T-helper 1 cell (primary cell): ENCODE measurements at places on chromosomes 3 and 15.

DNA sequence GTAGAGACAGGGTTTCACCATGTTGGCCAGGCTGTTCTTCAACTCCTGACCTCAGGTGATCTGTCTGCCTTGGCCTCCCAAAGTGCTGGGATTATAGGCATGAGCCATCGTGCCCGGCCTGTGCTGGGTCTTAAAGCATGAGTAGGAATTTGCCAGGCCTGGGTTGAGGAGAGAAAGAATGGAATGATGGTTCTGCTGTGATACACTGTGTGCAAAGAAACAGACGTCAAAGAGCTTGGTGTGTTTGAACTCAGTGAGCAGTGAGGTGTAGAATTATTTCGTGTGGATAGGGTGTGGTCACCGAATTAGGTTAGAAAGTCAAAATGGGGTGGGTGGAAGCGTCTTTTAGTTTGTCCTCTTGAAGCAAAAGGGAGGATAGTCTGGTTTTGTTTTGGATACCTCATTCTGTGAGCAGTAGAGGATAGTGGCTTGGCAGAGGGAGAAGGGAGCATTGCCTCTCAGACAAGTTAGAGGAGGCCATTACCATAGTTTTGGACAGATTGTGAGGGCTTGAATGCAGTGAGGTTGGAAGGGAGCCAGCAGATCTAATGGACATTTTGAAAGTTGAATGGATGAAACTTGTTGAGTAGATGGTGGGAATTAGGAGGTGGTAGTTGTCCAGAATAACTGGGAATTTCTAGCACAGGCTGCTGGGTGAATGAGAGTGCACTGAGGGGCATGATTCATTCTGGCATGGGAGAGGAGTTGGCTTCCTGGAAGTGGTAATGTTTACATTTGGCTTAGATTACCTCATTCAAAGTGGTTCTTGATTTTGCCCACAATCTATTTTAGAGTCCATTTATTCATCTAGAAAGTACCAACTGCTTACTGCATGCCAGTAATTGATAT is 27.2 kb downstream of the AKAP13 start:
- DNase-seq, result peak; percentile 51

DNA sequence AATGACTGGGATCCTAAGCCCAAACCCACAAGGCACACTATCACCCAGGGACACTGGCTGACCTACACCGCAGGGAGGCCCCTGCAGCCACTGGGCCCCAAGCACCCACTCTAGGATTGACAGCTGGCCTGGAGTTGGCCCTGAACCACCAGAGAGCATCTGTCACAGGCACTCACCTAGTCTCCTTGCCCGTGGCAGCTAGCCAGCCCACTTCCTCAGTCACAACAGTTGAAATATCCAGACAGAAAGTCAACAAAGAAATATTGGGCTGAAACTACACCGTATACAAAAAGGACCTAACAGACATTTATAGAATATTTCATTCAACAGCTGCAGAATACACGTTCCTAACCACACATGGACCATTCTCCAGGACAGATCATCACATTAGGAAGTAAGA is 5.2 kb upstream of the SPINK8 start:
- DNase-seq, result no peak

DNA sequence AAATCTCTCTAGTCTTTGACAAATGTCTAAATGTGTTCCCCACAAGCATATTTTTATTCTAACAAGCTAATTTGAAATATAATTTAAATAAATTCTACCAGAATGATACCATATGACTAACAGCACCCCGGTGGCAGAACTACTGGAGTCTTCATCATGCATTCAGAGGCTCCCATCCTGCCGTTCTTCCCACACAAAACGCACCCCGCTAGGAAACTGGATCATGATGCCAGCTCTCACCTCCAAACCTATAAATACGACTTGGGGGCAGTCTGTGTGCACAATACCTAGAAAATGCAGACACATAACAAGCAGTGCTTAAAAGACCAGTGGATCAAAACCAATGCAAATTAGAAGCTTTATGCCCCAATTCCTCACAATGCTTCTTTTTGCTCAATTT is 8.5 kb downstream of the HOMER2 start:
- no peak for DNase-seq

GRCh38 chr3:182713743-182714517 is 79.4 kb upstream of the ATP11B start:
- DNase-seq, result no peak

DNA sequence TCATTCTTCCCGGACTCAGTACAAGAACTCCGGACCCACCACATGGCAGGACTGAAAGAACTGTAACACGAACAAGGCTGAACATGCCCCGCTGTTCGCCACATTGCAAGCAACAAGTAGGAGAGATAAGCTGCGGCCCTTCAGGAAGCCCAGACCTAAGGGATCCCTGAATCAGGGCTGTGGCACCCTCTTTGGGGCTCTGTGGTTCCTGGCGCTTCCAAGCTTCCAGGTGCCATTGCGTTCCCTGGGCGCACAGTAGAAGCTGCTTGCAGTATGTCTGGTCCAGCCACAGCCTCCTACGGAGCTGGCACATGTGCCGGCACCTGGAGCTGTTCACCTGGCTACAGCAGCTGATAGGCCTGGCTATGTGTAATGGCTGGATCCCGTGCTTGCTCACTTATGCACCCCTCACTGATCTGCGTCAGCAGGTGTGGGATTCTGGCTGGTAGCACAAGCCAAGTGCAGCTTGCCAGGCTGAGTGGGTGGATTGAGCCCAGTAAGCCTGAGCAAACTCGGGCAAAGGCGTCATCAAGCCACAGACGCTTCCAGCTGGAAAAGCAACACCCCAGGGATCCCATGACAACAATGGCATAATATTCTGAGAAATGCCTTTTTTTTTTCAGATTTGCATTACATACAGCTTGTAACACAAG is 748.6 kb upstream of the GBE1 start:
- no peak for DNase-seq
